ENCODE measurements at places on chromosomes 1 and 21.
A peak's percentile ranks its signal among the peaks of the same experiment; 100 is the strongest.

DNA sequence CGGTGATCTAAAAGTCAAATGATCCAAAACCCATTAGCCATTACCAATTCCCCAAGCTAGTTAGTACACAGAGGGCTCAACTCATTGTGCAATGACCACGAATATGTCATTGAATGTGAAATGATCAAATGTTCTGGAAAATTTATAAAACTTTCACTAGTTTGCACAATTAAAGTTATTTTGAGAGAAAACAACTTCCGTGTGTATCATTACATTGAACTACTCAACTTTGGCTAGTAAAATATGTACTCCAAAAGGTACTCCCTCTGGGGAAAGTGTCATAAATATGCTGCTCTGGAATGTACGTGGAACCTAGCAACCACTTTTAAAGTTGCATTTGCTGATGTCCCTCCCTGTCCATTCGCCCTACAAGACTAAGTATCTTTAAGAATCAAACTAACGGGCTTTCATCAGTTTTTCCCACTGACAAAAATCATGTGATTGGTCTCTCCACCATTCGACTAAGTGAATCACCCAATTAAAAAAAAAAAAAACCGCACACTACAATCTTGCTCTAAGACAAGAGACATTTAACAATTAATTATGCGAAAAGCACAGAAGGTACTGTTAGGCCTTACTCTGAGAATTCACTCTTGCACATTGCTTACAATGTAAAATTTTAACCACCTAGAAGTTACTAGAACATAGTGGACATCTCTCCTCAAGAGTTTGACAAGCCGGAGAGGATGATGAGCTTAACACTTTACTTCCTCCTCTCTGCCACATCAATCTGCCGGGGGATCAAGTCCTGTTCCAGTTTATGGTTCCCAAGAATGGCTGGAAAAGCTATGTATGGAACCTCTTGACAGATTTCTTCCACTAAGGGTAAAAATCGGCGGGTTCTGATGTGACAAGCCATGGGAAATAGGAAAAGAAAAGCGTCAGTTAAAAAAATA lies 1.2 kb downstream of the ACBD3 start:
- DNase-seq, result no peak

DNA sequence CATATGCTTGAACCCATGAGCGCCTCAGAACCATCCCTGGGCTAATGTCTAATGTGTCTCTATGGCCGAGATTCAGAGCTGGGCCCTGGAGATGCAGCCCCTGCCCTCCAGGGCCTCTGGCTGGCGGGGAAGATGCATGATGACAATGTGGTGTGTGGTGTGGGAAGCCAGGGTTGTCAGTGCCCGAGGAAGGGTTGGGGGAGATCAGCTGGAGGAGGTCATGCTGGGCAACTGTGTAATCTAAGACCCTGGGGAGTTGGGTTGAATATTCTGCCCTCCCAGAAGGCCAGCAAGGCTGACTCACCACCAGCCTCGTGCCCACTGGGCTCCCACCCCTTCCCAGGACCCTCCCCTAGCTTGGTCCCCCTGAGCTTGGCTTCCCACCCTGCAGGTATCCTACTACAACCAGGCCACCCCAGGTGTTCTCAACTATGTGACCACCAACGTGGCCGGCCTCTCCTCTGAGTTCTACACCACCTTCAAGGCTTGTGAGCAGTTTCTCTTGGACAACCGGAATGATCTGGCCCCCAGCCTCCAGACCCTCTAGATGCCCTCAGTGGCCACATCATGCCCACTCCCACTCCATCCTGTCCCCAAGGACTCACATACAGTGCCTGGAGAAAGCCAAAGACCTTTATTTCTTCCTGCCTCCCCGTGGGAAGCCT lies 14.6 kb downstream of the FAM151A start:
- no peak for DNase-seq

DNA sequence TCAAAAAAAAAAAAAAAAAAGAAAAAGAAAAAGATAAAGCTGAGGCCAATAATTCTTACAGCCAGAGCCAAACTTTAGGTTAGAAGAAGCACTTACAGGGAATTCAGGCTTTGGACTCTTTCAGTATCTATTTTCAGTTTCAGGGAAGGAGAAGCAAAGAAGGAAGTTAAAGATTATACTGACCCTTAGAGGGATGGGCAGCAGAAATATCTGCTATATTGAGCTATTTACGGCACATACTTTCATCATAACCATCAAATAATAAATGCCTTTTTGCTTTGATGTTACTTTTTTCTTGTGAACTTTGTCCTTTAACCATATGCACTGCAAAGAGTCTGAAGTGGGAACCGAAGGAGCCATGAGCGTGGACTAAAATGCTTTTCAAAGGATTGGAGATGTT lies 42.0 kb downstream of the TM2D1 start:
- no peak for DNase-seq

- DNase-seq, result no peak
Measured at GRCh38 chr1:192045131-192045530, 113.1 kb upstream of the RGS18 start.

DNA sequence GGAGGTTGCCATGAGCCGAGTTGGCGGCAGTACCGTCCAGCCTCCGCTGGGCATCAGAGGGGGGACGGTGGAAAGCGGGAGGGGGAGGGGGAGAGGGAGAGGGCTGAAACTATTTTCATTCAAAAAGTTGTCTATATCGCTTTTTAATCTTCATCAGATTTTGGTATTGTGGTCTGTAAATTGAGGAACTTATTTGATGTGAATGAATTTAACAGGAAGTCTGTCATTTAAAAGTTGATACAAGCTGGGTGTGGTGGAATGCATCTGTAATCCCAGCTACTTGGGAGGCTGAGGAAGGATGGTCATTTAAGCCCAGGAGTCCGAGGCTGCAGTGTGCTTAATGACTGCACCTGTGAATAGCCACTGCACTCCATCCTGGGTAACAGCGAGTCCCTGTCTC lies 3.0 kb upstream of the EPHX4 start:
- no peak for DNase-seq

DNA sequence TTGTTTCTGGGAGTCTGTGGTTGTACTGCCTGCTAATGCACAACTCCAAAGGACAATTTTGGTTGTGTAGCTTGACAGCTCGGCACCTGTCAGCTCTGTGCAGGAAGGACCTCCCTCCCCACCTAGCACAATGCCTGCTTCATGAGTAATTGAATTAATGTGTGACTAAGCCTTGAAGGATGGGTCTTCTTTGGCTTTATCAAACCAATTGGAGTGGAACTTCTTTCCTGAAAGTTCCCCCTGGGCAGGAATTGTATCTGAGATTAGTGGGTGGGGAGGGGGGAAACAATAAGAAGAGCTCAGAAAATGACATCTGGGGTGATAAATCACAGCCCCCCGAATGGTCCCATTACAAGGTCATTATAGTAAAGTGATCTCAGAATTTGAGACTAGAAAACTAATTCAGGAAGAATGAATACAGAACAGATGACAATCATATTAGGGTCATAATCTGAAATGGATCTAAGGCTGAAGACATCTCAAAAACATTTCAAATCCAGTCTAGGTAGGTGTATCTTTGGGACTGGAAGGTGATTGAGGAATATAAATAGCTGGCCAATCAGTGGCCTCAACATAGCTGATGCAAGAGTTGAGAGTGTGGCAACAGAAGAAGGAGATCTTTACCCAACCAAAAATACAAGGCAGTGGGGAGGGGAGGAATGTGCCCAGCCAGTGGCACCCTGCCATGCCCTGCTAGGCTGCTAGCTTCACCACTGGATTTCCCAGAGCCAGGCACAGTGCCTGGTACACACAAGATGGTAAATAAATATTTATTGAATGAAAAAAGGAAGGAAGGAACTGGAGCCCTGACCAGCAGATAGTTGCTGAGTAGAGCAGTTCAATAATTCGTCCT lies 10.1 kb upstream of the SESN2 start:
- peak; percentile 58 for DNase-seq
